ENCODE measurements at places on chromosomes 7 and 10.

DNA sequence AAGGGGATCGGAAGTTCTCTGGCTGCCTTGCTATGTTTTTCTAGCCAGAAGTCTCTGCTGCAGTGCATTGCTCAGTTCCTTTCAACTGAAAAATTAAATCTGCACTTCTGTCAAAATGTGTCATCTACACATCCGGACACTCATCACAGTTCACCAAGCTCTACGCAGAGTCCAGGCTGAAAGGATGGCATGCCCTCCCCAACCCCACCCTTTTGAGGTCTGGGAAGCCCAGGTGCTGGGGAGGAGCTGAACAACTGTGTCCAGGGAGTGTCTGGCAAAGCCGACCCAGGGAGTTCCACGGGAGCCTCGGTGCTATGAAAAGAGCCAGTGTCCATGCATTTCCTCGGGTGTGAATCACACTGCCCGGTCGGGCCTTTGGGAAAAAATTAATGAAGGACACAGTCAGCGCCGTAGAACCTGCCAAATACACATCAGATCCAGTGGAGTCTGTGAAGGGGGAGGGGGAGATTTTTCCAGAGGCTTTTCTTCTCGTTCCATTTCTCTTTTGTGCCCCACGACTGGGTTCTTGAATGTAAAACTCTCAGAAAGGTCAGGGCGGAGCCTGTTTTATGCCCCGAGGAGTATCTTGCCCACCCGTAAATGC, 757 bp upstream of the PALS2 start:
- DNase-seq = peak; percentile 50

DNA sequence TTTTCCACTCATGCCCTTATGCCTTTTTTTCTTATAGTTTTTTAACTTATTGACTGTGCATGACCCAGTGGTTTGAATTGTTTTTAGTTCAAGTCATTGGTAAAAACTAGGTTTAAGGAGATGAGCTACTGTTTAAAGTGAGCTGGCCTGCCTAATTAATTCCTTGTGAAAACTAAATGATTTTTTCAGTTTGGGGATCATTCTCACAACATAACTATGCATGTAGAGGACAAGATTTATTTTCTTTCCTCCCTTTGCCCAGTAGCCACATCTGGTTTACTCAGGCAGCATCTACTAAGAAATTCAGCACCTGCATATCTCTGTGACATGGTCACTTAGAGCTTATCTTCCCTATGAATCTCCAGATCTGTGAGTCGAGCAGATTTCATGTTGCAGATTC, 1.7 kb downstream of the ADO start:
- DNase-seq = no peak

DNA sequence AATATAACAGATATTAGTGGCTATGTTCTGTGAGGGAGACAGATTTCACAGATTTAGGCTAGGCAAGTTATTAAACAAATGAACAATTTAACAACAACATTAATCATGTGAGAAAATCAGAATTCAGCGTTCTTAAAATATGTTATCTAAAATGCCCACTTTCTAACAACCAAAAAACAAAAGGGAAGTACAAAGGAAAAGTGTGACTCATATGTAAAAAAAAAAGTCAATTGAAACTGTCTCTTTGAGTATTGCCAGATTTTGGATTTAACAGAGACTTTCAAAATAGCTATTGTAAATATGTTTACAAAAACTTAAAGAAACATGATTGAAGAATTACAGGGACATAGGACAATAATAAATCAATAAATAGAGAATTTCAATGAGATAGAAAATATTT, 34.8 kb upstream of the ARHGAP22 start:
- no peak for DNase-seq

GRCh38 chr10:132320654-132321469, 11.1 kb upstream of the LRRC27 start:
- DNase-seq = no peak

- no peak for DNase-seq
These were observed 206.3 kb downstream of the TPK1 start for GRCh38 chr7:144629598-144629997.

DNA sequence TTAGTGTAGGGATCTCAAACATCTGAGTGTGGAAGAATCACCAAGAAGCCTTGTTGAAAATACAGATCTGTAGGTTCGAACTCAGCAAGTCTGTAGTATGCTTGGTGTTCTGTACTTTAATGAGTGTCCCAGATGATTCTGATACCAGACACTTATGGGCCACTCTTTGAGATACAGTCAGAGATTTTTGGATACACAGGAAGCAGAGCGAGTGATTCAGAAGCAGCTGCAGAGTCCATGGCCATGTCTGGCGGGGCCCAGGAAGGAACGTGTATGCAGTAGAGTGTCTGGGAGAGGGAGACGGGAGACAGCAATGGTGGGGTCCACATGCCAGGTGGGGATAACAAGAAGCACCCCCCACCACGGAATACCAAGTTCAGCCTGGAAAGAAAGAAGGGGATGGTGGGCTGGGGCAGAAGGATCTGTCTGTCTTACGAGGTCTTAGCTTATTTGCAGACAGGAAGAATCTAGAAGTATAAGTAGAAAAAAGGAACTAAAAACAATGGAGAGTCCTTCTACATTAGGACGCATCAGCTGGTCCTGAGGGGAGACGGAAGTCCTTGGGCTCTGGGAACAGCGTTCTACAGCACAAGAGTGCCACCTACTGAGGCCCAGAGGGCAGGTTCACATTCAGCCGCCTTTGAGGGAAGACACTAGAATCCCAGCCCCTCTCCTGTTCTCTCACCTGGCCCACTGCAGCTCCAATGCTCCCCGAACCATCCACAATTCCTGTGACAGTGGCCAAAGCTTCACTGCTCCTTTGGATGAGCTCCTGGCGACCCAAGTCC, 55.4 kb downstream of the SLC37A3 start:
- peak; percentile 8 for DNase-seq
